Stimulated activated CD4-positive, alpha-beta T cell treated with anti-CD3 and anti-CD28 coated beads, Interleukin-4, amount 100 ng/mL, for 24 hours (primary cell): ENCODE measurements at places on chromosomes 11 and 22.

- no peak for DNase-seq
Observed at GRCh38 chr11:112058103-112058502, 15.7 kb downstream of the PIH1D2 start.

DNA sequence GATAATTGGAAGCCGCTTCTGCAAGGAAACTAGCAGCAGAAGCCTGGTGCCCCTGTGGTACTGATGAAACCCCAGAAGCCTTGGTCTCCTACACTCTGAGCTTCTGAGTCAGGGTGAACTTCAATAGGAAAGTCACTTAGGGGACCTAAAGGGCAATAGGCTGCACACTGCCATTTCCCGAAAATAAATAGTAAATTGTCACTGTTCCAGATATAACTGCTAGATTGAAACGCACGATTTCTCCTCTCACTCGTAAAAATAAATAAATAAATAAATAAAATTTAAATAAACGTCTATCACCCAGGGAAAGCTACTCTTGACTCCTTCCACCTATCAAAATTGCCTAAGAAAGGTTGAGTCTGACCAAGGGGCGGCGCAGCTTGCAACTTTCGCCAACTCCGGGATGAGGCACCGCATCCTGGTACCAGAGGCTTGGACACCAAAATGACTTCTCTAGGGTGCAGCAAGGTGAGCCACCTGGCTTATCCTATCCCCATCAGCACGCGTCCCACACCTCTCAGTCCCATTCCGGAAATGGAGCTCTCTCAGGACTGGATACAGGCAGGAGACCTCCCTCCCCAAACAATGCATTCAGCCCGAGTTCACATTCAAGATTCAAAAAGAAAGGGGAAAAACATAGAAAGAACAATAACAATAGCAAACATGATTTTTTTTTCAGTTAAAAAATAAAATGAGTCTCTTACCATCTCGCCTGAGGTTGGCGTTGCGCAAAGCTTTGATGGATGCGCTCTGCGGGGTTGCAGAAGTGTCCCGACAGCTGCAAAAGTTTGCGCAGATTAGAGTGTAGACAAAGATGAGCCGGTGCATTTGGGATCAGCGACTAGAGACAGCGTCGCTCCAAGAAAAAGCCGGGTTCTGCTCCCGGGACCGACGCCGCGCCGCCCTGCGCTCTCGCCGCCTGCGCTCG lies 583 bp downstream of the PDGFD start:
- no peak for DNase-seq

DNA sequence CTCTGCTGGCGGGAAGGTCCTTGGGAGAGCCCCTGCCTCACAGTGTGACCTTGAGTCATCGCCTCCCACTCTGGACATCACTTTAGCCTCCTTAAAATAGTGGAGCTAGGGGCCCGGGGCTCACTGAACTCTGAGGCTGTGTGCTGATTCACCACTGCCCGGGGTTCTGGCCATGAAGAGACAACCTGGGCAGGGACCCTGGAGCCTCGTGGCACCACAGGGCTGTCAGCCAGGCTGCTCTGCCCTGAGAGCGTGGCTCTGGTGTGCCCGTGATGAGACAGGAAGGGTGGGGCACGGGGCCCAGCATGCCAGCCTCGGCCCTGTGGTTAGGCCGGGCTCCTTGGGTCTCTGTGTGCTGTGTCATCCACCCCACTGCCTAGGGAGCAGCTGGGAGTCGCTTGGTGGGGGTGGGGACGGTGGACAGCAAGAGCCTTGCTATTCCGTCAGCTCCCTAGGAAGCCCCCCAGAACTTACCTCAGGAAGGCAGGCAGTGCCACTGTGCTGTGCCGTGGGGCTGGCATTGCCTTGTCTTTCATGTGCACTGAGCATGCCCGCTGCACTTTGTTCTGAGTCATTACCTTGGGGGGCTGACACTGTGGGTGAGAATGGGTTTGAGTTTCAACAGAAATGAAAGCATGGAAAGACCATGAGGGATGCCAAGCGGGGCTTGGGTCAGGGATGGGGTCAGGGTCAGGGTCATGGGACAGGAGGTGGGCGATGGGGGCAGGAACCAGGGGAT lies 31.7 kb downstream of the TPCN2 start:
- peak; percentile 12 for DNase-seq

DNA sequence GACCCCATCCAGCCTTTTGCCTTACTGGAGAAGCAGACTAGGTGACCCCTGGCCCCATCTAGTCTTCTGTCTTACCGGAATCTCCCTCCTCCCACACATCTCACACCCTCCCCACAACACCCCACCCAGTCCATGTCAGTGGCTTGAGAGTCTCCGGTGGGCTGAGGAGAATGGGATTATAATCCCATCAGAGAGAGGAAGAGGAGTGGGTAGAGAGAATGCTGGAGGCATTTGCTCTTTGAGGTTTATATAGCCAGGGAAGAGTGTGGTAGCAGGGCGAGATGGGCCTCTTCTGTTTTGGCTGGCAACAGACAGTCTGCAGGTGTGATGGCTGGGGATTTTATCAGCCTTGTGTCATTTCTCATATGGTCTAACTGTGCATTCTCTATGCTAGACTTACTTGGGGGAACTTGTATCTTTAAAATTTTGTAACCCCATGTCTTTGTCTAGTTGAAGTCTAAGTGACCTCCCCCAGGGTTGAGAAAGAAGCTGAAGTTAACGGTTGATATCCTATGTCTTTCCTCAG lies 50.3 kb downstream of the GRAMD1B start:
- DNase-seq: no peak

- no peak for DNase-seq
Observed at GRCh38 chr11:12767577-12767976, 93.4 kb downstream of the TEAD1 start.
